ENCODE measurements at places on chromosomes 2 and 18.

DNA sequence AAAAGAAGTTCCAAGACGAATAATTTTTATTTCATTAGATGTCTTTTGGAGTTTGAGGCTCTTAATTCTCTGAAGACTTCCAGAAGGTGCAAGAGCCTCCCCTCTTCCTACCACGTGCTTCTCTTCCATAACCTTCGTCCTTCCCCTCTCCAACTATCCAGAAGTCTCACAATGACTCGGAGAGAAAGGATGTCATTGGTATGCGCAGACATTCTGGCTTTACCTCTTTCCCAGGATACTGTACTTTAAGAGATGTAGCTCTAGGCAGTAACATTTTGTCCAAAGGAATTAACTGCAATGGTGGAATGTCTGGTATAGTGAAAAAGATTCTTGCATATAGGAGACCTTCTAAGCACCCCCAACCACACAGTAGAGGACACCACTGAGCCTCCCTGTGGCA is 249.0 kb upstream of the OSR1 start:
- DNase-seq, result no peak

- no peak for DNase-seq
Measured at GRCh38 chr2:77487074-77487803, 34.9 kb downstream of the LRRTM4 start.

DNA sequence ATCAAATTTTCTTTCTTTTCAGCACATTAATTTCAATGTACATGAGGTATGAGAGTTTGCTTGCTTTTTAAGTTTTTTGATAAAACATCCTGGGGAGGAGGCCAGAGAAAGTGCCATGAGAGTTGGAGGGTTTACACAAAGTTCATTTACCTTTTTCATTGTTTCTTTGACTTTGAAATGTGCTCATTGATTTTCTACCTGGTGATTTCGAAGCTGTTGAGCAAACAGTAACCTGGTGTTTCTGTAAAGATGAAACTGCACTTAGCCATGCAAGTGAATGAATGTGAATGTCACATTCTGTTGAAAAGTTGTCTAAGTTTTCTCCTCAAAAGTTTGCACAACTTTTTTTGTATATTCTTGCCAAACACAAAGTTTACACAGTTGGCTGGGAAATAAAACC is 797.0 kb downstream of the METTL4 start:
- no peak for DNase-seq

GRCh38 chr2:229971298-229971790 is 49.0 kb downstream of the FBXO36 start:
- DNase-seq, result no peak

GRCh38 chr18:55657572-55658331 is 69.8 kb upstream of the TCF4 start:
- no peak for DNase-seq

- DNase-seq, result no peak
Measured at GRCh38 chr18:12862467-12862866, 21.6 kb downstream of the PTPN2 start.

GRCh38 chr2:177666408-177666807 is 273.8 kb downstream of the AGPS start:
- no peak for DNase-seq

- DNase-seq, result no peak
Measured at GRCh38 chr2:53672881-53673522, 94.6 kb upstream of the CHAC2 start.

DNA sequence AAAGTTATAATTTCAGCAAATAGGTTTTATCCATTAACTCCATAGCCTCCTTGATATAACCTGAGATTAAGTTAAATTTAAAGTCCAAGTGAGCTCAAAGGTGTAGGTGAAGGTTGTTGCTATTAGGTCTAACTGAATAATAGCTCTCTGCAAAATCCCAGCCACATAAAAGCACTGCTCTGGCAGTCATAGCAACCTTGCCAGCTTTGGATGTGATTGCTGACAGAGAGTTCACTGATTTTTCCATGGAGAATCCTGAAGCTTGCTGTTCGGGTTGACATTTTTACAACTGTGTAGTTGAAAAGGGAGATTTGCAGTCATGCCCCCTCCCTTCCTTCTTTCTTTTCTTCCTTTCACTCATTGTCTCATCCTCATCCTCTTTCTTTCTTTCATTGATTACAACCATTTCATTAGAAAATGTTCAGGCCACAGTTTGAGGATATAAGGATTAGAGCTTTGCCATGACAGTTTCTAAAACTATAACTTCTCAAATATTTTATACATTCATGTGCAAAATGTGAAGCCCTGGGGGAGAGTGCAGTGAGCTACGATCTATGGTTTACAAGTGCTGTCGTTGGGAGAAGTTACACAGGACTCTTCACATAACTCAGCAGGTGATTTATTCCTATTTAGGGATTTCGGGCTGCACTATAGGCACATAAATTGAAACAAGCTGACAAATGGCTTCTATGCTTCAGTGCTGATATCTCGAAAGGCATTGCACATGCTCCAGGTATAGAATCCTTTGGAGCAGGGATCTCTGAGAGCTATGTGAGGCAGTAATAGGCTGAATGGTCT is 193.8 kb downstream of the LRRTM4 start:
- DNase-seq, result no peak

- no peak for DNase-seq
Measured at GRCh38 chr2:15968280-15969178, 28.2 kb downstream of the MYCN start.

DNA sequence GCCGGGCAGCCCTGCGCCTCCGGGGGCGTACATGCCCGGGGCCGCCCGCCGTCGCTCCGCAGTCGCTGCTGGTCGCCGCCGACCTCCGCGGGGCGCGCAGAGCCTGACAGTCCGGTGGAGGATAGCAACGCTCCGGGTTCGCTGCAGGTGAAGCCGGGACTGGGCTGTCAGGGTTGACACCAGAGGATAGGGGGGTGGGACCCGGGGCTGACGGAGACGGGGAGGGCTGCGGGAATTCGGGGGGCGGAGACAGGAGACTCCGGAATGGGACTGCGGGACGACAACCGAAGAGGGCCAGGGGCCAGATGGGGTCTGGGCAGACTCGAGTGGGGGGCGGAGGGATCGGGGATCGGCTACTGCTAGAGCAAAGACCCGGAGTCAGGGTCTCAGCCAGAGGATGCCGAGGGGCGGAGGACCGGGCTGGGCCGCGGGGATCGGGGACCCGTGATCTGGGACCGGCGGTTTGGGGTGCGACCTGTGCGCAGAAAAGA is 403 bp downstream of the TMEM127 start:
- DNase-seq, result peak; percentile 40

- no peak for DNase-seq
Measured at GRCh38 chr2:169798397-169798717, 314 bp upstream of the SSB start.

DNA sequence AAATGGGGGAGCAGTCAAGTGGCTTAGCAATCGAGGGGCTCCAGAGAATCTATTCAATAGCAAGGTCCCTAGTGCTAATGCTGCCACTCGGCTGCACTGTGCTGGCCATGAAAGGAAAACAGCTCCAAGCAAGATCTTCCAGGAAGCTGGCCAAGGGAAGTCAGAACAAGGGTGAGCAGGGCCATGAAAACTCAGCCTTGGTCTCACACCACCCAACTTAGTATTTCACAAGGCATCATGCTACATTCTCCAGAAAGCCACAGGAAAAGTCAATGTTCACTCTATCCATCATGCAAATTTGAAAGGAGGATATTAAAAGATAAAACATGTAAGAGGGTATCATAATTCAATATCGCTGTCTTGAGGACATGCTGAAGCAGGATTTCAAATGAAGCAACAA is 35.7 kb downstream of the NRP2 start:
- DNase-seq, result no peak

- no peak for DNase-seq
Measured at GRCh38 chr18:69628774-69629359, 228.2 kb downstream of the DOK6 start.

DNA sequence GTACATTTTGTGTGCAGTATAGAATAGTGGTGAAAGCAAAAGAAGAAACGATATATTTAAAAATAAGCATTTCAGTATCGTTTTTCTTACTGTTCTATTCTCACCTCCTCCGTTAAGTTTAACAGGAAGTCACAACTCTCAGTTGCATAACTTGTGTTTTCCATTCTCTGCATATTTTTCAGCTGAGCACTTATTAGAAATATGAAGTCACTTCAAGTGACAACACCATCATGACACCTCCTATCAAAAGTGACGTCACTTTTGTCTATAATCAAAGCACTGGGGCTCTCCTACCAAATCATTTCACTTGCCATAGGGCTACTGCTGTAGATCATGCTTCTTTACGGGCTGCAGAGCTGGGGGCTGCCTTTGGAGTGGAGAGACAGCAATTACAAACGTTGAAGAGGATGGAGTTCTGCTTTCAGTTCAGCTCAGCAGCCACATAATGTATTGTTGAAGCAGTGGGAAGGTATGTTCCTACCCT is 36.3 kb downstream of the STAT4 start:
- peak; percentile 78 for DNase-seq

- DNase-seq, result no peak
Measured at GRCh38 chr2:226794751-226795171, 4.9 kb downstream of the IRS1 start.

GRCh38 chr18:8946066-8946838 is 156.2 kb upstream of the NDUFV2 start:
- DNase-seq, result no peak

GRCh38 chr18:44700652-44701051 is 20.0 kb downstream of the SETBP1 start:
- peak; percentile 46 for DNase-seq

GRCh38 chr2:118803012-118803411 is 44.4 kb downstream of the EN1 start:
- no peak for DNase-seq

GRCh38 chr2:75494137-75494769 is 66.5 kb downstream of the EVA1A start:
- DNase-seq, result no peak

DNA sequence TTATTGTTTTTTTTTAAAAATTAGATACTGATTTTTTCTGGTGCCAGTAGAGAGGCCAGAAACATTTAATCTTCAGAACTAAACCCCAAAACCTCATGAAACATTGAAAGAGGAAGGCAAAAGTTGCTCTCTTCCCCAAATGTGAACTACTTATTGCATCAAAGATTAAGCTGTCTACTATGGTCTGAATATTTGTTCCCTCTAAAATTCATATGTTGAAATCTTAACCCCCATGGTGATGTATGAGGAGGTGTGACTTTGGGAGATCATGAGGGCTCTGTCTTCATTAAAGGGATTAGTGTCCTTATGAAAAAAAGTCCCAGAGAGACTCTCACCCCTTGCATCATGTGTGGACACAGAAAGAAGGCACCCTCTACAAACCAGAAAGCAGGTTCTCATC is 28.2 kb upstream of the SLC8A1 start:
- no peak for DNase-seq

GRCh38 chr2:159084384-159085370 is 116.2 kb downstream of the TANC1 start:
- no peak for DNase-seq

- no peak for DNase-seq
Measured at GRCh38 chr2:234690569-234691213, 193.8 kb upstream of the ARL4C start.

GRCh38 chr2:102046135-102046986 is 54.6 kb downstream of the IL1R2 start:
- no peak for DNase-seq

DNA sequence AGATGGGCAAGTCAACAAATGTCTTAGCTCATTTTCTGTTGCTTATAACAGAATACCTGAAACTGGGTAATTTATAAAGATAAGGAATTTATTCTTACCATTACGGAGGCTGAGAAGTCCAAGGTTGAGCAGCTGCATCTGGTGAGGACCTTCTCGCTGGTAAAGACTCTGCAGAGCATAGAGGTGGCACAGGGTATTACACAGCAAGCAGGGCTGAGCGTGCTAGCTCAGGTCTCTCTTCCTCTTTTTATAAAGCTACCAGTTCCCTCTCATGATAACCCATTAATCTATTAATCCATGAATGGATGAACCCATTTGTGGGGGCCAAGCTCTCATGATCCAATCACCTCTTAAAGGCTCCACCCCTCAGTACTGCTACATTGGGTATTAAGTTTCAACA is 109.1 kb downstream of the CDK15 start:
- DNase-seq, result no peak
